ENCODE measurements at places on chromosomes 7 and 10. TPM values are rescaled to one million over a fixed set of nuclear protein-coding genes. Genes with fewer than 3 reads are reported as not detected.

DNA sequence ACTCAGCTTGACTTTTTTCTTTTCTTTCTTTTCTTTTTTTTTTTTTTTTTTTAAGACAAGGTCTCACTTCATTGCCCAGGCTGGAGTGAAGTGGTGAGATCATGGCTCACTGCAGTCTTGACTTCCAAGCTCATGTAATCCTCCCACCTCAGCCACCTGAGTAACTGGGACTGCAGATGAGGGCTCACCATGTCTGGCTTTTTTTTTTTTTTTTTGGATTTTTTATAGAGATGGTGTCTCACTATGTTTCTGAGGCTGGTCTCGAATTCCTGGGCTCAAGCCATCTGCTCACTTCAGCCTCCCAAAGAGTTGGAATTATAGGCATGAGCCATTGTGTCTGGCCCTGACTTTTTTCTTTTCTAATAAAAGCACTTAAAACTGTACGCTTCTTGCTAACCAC lies 358.2 kb upstream of the IGFBP3 start:
- no peak for DNase-seq

- no peak for DNase-seq
Observed at GRCh38 chr10:129294944-129295343, 172.1 kb upstream of the MGMT start.

DNA sequence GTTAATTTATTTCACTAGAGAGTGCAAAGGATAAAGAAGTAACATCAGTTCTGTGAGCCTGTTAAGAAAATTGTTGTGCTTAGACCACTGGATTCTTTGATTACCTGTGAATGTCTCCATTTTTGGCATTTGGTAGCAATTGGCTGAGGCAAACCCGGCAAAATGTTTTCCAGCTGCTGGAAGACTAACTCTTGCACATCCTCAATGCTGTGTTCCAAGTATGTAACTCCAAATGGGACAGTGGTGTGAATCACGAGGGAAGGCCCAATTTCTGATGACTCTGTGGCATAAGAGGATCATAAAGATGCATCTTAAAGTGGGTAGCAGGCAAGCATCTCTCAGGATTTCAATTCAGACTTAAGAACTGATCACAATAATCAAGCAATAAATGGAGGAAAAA lies 268.8 kb downstream of the RNLS start:
- no peak for DNase-seq

DNA sequence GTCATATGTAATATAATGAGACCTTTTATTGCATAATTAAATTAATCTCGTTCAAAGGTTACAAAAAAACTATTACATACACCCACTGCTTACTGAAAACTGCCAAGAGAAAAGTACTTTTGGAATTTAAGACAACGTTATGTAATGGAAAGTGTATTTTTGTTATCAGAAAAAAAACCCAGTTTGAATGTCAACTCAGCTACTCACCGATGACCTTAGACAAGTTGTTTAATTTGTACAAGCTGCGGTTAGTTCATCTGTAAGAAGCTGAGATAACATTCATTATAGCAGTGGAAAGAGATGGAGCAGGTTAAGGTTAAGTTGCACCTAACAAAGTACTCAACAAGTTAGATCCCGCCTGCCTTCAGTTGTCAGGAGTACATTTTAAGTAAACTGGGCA lies 1.1 kb downstream of the PSMA2 start:
- DNase-seq = no peak

DNA sequence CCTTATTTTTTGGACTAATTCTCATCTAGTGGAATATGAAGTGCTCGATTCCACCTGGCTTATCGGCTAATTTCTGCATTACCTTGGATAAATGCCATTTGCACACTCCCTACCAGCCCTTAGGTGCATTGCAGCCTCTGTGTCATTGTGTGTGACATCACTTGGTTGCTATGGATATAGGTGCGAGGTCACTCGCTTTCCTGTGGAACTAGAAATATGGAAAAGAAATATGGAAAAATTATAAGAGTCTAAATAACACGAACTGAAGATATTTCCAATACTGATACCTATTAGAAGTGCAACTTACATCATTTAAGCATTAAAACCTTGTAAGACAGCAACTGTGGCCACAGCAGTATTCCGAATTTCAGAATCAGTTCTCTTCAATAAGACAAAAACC lies 2.0 kb downstream of the YWHAG start:
- DNase-seq = no peak

DNA sequence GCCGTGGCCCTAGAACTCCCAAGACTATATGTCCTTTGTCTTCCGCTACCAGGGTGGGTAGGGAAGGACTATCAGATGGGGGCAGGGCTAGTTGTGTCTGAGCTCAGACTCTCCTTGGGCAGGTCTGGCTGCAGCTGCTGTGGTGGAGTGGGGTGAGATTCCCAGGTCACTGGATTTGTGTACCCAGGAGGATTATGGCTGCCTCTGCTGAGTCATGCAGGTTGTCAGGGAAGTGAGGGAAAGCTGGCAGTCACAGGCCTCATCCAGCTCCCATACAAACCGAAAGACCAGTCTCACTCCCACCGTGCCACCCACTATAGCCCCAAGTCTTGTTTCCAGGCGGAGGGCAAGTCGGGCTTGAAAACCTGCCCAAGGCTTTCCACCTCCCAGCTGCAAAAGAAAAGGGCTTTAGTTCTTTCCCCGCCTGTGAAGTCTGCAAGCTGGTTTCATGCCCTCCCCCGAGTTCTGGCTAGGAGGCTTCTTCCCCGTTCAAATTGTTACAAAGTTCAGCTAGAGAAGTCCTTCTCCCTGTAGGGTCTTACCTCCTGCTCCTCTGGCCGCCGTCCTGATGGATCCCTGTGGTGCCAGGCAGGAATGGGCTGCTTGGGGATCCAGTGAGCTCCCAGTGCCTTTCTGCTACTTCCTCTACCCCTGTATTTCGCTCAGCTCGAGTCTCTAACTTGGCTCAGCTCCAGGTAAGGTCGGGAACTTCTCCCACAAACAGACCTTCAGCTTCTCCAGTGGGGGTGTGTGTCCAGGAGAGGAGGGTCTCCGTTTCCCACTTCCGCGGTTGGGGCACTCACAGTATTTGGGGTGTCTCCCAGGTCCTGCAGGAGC lies 106.8 kb upstream of the FGL2 start:
- DNase-seq = no peak

DNA sequence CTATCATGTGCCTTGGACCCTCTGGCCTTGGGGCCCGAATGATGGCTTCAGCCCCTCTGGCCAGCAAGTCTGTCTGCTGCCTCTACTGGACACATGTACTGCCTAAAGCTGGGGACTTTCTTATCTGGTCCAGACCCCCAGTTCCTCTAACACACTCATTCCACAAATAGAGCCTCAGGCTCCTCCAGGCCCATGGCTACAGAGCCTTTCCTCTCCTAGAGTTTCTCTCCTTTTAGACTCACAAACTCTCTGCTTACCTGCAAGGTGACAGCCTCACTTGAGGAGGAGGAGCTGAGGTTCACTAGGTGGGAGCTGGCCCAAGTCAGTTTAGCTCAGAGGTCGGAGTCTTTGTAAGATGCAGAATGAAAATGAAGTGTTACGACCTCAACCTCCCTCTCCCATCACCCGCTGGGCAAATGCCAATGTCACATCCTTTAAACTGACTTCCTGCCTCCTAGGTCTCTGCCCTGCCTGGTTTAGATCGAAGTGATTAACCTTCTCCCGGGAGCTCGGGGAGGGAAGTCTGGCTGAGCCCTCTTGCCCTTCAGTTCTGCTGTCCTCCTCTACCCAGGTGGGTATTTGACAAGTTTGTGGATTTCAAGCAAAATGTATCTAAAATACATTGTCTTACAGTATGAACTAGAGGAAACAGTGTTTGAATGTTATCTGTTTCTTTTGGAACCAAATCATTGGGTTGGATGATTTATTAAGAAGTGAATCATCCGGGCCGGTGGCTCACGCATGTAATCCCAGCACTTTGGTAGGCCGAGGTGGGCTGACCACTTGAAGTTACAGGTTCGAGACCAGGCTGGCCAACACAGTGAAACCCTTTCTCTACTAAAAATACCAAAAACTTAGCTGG lies 71.9 kb upstream of the TNS3 start:
- no peak for DNase-seq

- no peak for DNase-seq
Observed at GRCh38 chr7:114708646-114709045, 213.2 kb upstream of the MDFIC start.

DNA sequence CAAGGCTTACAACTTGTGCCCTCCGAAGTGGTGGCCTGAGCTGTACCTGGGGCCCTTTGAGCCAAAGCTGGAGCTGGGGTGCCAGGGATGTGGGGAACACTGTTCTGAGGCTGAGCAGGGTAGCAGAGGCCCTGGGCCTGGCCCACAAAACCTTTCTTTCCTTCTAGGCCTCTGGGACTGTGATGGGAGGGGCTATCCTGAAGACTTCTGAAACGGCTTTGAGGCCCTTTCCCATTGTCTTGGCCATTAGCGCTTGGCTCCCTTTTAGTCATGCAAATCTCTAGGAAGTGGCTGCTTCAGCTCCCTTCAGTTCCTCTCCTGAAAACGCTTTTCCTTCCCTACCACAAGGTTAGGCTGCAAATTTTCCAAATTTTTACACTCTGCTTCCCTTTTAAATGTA lies 16.8 kb upstream of the CRYGN start:
- DNase-seq = no peak

TDRD1 gene
- 0.31 TPM for total RNA-seq

All from sciatic nerve (tissue), 2 donors.